ENCODE measurements at places on chromosomes 11 and 22.
A peak's percentile ranks its signal among the peaks of the same experiment; 100 is the strongest.

- DNase-seq: peak; percentile 26
These were observed 705 bp downstream of the CLDN5 start for GRCh38 chr22:19523240-19524169.

DNA sequence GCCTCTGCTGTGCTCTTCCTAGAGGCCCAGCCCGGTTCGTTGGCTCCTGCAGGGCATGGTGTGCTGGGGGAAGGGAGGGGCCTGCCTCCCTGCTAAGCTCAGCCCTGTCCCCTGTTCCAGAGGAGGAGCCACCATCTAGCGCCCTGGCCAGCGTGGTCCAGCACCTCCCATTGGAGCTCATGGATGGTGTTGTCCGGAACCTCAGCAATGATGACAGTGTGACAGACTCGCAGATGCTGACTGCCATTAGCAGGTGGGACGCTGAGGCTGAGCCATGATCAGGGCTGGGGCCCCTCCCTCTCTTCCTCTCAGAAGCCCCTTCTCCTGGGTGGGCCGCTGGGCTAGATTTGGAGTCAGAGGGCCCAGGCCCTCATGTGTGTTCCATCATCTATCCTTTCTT lies 9.1 kb downstream of the USP35 start:
- no peak for DNase-seq

DNA sequence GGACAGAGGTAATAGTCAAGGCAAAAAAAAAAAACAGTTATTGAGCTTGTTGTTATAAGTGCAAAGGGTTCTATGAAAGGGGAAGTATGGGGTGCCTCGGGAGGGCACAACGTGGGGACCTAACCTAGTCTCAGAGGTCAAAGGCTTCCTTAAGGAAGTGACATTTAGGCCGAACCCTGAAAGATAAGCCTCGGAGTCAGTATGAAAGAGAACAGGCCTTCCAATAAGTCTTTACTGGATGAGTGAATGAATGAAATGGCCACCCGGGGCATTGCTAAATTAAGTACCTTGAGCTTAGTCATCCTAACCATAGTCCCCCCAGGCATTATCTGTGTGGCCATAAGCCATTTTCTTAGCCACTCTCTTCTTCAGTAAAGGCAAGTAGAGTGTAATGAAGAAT lies 19.7 kb downstream of the FLI1 start:
- peak; percentile 31 for DNase-seq

GRCh38 chr22:17436981-17437412 lies 67.7 kb downstream of the CECR2 start:
- DNase-seq: no peak

GRCh38 chr11:68128682-68129327 lies 7.6 kb upstream of the CHKA start:
- DNase-seq: no peak

GRCh38 chr11:119346605-119347004 lies at the start of gene MFRP:
MFRP (minus strand) TSS chr11:119346705; CDS start chr11:119346513, 192 bp downstream.
- DNase-seq: no peak

DNA sequence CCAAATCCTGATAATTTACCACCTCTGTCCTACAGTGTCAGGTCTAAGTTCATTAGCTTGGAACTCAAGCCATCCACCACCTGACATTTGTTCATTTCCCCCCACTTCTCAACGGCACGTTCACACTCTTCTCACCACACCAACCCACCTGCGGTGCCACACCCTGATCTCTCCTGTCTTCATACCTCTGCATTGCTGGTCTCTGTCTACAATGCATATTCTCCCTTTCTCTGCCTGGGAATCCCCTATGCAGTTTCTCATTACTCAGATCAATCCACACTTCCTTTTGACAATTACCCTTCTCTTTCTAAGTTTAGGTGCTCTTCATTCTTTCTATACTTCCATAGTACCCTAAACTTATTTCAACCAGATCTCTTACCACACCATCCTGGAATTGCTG lies 20.4 kb upstream of the EMSY start:
- DNase-seq: peak; percentile 2

- no peak for DNase-seq
These were observed 22.3 kb downstream of the NTM start for GRCh38 chr11:131392528-131393255.

DNA sequence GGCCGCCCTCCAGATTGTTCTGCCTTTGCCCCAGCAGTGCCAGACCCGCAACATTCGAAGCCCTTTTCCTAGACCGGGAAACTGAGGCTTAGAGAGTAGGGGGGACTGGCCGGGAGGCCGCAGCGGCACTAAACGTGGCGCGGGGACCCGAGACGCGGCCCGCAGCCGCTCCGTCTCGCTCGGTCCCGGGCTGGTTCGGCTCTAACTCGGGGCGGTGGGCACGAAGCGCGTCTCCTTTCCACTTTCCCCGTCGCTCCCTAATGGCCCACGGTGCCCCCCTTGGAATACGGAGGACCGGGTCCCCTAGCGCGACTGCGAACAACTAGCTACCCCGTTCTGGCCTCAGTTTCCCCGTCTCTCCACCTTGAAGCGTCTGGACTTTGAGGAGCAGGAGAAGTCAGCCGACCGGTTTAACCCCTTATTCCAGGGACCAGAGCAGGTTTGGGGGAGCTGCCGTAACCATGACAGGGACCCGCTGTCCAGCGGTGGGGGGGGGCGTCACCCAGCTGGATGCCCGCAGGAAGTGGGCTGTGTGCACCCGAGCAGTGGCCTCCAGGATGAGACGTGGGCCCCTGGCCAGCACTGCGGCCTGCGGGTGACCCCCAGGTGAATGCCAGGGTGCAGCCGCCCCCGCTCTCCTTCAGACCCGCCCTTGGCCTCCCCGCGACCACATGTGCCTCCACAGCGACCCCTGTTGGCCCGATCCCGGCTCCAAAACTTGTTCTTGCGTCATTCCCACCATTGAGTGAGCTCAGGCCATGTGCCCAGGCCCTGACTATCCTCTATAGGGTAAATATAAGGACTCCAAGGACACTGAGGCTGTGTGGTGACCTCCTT lies 1.1 kb downstream of the CDC42EP1 start:
- peak; percentile 89 for DNase-seq

- no peak for DNase-seq
These were observed 16.5 kb upstream of the CDC42EP2 start for GRCh38 chr11:65298131-65298535.

- DNase-seq: no peak
These were observed 20.6 kb downstream of the DRD4 start for GRCh38 chr11:657691-658126.

- no peak for DNase-seq
These were observed 3.0 kb upstream of the SLCO2B1 start for GRCh38 chr11:75147875-75148263.

All from mammary epithelial cell (primary cell).